Stimulated activated CD4-positive, alpha-beta T cell treated with anti-CD3 and anti-CD28 coated beads, TNF-alpha, amount 100 ng/mL, for 24 hours (primary cell): ENCODE measurements at places on chromosomes 1 and 21.

- no peak for DNase-seq
Observed at GRCh38 chr1:245537992-245538391, 383.2 kb downstream of the KIF26B start.

DNA sequence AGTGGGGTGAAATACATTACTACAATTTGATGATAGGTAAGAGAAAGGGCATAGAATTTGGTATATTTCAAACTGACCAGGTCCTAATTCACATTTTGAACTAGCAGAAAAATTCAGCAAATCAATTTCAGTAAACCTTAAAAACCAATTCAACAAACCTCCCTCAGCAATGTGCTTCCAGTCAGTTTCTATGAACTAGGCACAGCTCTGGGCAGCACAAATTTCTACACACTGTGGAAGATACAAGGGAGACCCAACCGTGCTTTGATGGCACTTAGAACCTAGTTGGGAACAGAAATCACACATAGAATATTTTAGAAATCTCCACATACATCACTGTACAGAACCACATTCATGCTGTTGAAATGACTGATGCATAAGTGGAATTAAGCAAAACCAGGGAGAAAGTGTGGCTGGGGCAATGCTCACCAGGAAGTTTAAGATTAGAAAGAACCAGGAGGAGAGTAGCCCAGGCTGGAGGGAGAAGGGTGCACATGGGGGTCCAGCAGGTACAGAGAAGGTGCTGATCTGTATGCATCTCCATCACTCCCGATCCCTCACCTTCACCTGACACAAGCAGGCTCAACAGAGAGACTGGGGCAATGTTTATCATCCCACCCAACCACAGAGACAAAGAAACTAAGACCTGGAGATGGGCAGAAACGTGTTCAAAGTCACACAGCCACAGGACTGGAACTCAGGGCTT, 14.8 kb downstream of the C1orf226 start:
- DNase-seq: no peak

DNA sequence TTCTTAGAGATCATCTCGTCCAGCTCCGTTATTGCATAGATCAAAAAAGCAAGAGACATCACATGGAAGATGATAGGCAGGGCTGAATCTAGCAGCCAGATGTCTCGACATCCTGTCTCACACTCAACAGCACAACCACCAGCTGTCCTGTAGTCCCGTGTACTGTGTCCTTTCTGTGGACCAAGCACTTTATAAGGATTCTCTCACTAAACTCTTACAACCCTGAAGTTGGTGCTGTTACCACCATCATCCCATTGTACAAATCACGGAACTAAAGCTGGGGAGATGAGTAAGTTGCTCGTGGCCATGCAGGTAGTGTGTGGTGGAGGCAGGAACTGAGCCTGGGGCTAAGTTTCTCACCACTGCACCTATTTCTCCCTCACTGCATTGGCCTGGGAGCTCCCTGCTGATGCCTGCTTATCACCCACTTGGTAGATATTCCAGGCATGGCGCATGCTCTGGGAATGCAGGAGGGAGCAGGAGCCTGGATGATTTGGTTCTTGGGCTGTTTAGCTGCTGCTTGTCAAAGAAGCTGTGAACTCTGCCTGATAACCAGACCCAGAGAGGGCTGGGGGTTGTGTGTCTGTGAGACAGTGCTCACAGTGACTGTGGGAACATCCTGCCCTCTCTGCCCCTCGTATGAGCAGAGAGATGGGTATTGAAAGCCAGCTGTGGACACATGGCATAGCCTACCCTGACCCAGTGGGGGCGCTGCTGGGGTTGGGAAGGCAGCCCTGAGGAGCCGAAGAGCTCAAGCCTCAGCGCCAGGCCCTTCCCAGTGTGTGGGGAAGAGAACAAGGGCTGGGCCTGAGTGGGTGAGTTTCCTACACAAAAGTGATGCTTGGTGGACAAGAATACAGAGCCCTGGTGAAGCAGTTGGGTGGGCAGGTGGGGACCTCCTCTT, 13.6 kb downstream of the PPFIA4 start:
- no peak for DNase-seq

DNA sequence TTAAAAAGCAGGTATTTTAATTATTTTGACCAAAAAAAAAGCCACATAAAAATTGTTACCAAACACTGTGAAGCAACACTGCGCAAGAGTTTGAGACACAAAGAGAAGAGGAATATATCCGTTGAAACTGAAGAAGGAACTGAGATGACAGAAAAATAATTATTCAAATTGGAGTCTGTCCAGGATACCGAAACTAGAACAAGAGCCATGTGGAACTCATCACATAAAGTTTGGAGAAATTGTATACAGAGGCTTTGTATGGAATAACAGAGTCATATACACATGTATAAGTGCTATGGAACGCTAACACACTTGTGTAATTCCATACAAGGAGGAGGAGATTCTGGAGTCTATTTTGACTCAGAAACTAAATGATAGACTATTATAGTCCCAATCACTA, 675.1 kb upstream of the ADGRL2 start:
- no peak for DNase-seq

DNA sequence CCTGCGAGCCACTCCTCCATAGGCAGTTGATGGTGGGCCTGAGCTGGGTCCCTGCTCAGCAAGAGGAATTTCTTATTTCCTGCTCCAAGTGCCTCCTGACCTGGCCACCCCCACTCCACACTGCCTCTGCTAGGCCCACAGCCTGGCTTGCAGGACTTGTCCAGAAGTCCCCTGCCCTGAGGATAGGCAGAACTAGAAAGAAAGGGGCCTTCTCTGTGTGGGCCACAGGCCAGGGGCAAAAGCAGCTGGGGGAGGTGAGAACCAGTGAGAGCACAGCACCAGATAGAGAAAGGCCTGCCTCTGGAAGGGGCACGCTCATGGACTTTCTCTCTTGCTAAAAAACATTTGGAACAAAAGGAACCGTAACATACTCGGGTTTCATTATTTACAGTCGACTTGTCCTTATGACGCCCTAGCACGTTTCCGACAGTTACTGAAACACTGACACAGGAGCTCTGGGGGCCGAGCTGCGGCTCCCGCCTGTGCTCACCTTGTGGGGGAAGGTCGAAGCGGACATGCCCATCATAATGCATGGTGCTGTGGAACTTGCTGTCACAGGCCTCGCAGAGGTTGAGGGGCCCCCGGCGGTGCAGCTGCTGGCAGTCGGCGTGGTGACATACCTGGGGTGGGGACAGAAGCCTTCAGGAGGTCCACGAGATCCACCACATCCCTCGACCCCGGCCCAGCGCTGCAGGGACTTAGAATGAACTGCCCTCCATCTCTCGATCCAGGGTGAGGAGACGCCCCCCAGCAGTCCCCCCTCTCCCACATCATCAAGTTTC, 11.3 kb upstream of the TNFRSF25 start:
- DNase-seq: no peak

GRCh38 chr1:216606047-216606637, 117.1 kb downstream of the ESRRG start:
- no peak for DNase-seq
